GF-D8 (cell line): ENCODE measurements at places on chromosomes 11 and 22.

GRCh38 chr11:45885274-45885920, at the start of gene MAPK8IP1:
Gene MAPK8IP1 (plus strand): TSS chr11:45885651. CDS start chr11:45885821, 170 bp downstream.
- DNase-seq = no peak

GRCh38 chr11:14015711-14016110, 53.2 kb downstream of the SPON1 start:
- no peak for DNase-seq

DNA sequence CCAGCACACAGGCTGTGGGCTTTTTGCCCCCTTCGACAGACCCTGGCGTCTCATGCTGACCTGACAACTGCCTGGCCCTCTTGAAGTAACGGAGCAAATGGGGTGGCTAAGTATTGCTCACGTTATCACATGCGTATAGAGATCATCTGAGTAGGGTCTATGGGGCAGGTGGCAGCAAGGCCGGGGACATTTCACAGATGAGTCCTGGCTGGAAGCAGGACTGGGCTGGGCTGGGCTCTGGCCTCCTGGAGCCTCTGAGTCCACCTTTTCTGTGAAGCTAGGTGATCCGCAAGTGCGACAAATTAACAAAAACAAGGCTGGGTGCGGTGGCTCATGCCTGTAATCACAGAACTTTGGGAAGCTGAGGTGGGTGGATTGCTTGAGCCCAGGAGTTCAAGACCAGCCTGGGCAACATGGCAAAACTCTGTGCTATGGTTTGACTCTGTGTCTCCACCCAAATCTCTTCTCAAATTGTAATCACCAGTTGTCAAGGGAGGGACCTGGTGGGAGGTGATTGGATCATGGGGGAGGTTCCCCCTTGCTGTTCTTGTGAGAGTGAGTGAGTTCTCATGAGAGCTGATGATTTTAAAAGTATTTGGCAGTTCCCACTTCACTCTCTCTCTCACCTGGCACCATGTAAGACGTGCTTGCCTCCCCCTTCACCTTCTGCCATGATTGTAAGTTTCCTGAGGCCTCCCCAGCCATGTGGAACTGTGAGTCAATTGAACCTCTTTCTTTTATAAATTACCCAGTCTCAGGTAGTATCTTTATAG, 122.0 kb downstream of the MPPED1 start:
- DNase-seq = no peak

GRCh38 chr11:118597556-118597955, 9.9 kb upstream of the PHLDB1 start:
- DNase-seq = no peak

- DNase-seq = no peak
Measured at GRCh38 chr11:8083871-8084281, 2.9 kb downstream of the TUB start.

DNA sequence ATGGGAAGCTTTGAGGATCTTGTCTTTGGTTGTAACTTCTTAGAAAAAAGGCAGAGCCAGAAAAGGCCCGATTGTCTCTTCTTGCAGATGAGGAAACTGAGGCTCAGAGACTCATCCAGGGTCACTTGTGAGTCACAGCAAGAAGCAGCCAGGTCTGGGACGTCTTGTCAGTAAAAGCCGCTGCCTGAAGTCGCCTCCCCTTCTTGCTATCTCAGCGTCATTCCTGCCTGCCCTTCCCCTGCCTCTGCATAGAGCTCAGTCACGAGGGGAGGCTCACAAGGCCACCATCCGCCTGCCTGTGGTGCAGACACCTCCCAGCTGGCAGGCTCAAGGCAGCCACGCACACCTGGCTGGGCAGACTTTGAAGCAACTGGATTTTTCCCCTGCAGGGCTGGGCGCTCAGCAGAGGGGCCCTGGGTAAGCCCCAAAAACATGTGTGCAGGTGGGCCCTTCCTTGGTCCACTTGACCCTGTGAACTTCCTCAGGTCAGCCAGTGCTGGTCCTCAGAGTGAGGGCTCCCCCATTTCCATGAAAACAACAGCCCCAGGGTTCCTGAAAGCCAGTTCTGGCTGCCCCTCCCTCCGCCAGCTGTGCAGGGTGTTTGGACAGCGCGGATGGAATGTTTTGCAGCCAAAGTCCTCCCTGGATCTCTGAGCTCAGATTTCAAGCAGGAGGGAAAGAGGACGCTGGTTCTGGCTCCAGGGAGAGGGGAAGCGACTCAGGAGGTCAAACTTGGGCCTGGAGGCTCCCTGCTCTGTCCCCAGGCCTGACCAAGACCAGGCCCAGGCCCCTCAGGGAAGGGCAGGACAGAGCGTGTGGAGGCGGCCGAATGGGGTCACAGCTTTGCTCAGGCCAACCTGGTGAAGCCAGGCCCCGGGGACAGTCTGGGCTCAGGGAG, 6.0 kb upstream of the RAB3IL1 start:
- no peak for DNase-seq

- no peak for DNase-seq
Measured at GRCh38 chr22:37381489-37381888, 45.8 kb downstream of the ELFN2 start.

- no peak for DNase-seq
Measured at GRCh38 chr11:3010004-3010403, 17.9 kb upstream of the NAP1L4 start.

DNA sequence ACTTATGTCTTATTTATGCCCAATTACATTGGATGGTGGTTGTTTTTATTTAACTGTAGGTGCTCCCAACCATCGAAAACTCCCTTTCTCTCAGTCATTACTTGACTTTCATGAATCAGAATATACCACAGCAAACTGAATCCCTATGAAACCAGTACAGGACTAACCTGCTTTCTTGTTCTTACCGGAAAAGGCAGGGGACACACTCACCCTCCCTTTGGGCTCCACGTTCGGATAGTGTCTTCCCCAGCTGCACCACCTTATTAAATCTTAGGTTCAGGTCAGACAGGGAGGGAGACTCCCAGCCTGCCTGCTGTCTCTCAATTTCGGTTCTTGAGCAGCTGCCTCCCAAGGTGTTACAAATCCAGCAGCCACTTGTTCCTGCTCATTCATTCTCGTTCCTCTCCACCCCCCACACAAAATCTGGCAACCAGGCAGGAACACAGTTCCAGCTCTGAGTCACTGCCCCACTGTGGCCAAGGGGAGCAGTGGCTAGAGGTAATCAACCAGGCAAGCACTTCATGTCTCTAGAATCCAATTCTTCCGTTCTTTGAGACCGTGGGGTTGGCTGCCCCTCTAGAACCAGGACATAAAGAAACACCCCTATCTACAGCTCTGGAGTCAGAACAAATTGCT, 133.0 kb downstream of the PLEKHA7 start:
- no peak for DNase-seq

DNA sequence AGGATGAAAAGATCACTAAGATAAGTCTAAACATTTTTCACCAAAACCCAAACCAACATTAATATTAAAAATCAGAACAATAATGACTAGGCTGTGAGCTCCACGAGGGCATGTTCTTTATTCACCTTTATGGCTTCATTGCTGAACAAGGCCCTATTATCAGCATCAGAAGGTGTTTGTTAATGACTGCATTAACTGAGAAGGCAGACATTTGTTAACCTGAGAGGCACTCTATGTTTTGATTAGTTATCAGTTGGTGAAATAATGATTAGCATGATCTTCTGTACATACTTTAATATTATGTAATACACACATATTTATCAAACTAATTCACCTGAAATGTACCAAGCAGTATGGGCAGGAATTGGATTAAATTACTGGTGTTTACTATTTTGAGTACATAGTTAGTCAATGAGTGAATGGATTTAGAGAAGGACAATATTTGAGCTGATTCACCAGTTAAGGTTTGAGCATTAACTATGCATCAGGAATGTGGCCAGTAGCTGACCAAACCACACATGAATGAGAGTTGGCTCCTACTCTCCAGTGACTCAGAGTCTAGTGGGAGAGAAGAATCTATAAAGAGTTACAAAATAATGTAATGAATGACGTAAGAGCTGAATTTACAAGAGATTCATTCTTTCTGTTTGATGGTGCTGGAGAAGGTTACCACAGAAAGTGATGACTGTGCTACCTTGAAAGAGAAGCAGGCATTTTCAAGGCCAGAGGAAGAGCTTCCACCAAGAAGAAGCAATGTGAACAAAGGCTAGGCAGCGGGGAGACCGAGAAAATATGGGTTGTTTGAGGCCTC, 6.7 kb downstream of the IL18 start:
- peak; percentile 80 for DNase-seq

GRCh38 chr11:73173755-73174494, 31.8 kb upstream of the FCHSD2 start:
- DNase-seq = no peak

DNA sequence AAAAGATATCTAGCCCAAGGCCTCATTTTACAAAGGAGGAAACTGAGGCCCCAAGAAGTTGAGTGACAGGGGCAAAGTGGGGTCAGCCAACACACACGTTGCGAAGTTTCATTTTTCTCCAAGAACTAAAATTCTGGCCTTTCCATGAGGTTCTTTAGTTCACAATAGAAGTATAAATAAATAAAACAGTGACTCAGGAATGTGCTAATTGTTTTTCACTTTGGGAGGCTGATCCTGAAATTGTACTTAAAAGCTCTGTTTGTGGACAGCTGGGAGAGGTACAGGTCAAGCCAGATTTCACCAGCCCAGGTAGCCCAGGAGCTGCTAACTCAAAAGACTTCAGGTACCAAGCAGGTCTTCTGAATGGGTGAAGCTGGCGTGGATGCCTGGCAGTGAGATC, 105.2 kb downstream of the TRAF6 start:
- DNase-seq = no peak

- DNase-seq = no peak
Measured at GRCh38 chr11:1921574-1922141, 2.2 kb downstream of the TNNT3 start.

- DNase-seq = no peak
Measured at GRCh38 chr11:27718863-27719545, 18.7 kb upstream of the BDNF start.

- DNase-seq = peak; percentile 84
Measured at GRCh38 chr11:71452199-71453036, 585 bp upstream of the NADSYN1 start.

DNA sequence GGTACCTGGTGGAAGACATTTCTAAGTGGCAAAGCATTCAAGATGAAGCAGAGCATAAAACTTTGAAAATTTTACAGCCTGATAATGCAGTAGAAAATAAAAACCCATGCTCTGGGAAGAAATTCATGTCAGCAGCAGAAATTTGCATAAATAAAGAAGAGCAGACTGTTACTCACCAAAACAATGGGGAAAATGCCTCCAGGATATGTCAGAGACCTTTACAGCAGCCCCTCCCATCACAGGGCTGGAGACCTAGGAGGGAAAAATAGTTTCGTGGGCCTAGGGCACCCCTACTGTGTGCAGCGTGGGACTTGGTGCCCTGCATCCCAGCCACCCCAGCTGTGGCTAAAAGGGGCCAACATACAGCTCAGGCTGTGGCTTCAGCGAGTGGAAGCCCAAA, 5.4 kb upstream of the DKK3 start:
- DNase-seq = no peak

DNA sequence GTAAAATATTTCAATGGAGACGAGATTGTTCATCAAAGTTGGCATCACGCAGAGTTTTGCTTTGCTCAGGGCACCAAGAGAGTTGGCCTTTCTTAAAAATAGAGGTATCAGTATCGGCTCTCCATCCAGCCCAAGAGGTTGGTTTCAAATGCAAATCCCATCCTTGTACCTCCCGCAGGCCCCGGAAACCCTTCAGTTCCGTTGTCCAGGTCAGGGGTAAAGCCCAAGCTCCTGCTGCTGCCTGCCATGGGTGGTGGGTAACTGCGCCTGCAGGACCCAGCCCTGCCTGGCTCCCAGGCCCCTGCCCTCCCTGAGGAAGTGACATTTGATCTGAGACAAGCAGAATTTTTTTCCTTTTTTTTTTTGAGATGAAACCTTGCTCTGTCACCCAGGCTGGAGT, 49.3 kb upstream of the RTL6 start:
- no peak for DNase-seq

DNA sequence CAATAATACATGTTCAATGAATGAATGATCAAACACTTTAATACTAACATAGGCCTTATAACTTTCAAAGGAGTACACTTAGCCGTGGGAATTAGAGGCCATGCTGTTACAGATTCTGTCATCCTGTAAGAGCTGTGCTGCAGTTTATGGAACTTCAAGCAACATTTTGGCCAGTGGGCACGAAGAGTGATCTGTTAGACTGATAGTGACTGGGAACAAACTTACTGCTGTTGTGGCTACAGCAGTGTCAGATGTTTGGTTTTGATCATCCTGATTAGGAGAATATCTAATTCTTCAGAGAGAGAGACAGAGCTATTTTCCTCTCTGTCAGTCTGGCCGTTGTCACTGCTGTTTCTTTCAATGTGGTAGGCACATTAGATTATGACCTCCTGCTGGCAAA, 348.9 kb downstream of the NELL1 start:
- no peak for DNase-seq

DNA sequence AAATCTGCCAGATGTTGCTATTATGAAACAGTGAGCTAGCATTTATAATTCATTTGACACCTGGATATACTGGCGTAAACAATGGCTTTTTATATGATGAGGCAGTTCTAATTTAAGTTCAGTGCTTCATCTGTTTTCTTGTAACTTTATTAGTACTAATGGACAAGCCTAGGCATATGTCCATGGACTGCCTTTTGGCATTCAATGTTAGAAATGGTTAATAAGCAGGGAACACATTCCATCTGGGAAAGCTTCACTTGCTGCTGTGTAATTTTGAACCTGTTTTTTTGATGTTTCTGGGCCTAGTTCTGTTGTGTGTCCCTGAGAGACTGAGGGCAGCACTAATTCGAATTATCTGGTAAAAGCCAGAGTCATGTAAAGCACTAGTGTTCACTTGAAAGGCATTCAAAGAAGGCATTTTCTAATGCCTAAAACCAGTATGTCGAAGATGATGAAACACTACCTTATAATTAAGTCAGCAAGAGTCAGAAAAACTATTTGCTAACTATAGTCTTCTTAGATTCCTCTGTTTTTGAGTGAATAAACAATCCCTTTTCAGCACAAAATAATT, 138.5 kb downstream of the SWAP70 start:
- DNase-seq = no peak

- DNase-seq = no peak
Measured at GRCh38 chr11:20116825-20117224, 43.5 kb downstream of the DBX1 start.

DNA sequence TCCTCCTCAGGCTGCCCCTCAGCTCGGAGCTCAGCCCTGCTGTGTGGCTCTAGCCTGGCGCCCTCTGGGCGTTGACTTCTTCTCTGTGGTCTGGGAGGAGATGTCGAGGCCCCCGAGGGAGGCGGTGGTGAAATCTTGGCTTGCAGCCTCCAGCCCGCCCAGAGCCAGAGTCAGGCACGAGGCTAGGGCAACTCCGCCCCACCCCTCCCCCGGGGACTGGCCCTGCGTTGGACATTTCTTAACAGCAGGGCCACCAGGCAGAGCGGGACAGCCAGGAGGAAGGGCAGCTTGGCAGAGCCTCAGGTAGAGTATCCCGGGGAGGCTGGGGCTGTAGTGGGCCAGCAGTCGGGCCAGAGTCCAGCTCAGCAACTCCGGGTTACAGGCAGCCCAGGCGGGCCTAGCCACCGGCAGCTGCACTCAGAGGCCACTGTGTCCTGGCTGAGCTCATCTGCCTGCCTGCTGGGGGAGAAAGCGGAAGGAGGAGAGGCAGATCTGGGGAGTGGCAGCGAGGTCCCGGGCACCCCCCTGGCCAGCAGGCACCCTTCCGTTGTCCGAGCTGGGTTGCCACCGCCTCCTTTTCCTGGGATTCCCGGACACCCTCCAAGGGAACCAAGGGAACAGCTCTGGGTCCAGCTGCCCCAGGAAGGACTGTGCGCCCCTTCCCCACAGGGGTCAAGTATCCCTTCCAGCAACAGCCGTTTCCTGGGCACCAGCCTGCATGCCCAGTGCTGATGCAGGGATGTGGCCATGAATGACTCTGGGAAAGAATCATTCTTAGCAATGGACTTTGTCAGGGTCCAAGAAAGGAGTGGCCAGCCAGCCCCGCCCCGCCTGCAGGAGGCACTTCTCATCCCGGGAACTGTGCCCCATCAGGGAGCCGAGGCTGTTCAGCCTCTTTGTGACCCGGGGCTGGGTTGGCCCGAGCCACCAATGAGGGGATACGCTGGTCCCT, at the start of gene ALDH3B1:
Gene ALDH3B1, plus strand, starts transcription at position 238 of the 952 bp plus-strand sequence. CDS start 4,971 bp downstream, outside the sequence.
- peak; percentile 94 for DNase-seq
